ENCODE measurements at places on chromosomes 2 and 18.

- no peak for DNase-seq
These were observed 536 bp downstream of the PDE1A start for GRCh38 chr2:182426082-182426917.

DNA sequence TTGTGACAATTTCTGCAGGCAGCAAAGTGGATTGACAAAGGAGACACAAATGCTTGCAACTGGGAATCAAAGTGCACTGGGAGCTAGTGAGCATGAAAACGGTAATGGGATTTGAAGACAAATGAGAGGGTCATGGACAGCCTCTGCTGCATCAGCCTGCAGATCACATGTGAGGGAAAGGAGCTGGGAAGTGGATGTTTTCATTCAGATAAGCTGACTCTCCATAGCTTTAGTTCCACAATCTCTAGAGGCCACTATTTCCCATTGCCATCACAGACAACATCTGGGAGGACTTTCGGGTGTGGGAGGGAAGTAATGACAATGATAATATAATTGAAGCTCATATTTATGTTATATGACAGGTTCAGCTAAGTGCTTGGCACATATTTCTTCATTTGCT lies 28.4 kb downstream of the ADCYAP1 start:
- no peak for DNase-seq

DNA sequence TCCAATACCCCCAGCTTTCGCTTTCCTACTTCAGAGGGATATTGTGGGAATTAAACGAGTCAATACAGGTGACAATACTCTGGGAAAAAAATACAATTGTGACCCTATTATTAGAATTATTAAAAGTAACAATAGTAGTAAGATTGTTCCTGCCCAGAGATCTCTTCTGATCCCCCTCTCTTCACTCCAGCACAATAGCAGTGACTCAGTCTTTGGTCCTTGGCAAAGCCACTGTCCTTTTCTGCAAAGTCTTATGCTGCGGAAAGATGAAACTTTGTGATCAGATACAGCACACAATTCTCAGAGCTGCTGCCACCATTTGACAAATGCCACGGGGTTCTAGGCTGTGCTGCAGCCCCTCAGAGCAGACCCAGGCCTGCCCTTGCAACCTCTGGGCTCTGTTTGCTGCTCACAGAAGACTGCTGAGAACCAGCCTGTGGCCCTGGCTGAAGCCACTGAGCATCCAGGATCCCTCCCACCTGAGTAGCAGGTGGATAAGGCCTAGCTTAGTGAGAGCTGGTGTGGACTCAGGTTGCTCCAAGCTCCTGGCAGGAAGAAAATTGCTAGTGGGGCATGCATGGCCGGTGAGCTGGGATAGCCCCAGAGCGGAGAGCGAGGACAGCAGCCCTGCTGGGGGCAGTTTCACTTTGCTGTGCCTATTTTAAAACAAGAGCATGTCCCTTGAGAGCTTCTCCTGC lies 60.1 kb upstream of the ROCK2 start:
- DNase-seq = no peak

DNA sequence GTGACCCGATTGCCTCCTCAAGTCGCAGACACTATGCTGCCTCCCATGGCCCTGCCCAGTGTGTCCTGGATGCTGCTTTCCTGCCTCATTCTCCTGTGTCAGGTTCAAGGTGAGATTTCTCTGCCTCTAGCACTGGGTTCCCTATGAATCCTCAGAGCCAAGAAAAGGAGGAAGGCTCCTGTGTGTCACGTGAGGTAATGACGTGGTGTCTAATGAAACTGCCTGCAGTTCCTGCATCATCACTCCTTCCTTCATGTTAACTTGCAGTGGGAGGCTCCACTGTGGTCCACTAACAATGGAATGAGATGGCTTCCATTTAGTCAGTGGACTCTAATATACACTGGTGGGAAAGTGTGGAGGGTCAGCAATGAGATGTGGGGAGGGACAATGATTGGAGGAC lies 559 bp downstream of the REG3G start:
- no peak for DNase-seq

- no peak for DNase-seq
These were observed 134.2 kb upstream of the RND3 start for GRCh38 chr2:150621526-150622213.

- no peak for DNase-seq
These were observed 12.1 kb upstream of the TPO start for GRCh38 chr2:1400943-1401735.

- no peak for DNase-seq
These were observed 116.6 kb downstream of the PIGN start for GRCh38 chr18:62070302-62070701.
